ENCODE measurements at places on chromosomes 2 and 18.
A peak's percentile ranks its signal among the peaks of the same experiment; 100 is the strongest.

DNA sequence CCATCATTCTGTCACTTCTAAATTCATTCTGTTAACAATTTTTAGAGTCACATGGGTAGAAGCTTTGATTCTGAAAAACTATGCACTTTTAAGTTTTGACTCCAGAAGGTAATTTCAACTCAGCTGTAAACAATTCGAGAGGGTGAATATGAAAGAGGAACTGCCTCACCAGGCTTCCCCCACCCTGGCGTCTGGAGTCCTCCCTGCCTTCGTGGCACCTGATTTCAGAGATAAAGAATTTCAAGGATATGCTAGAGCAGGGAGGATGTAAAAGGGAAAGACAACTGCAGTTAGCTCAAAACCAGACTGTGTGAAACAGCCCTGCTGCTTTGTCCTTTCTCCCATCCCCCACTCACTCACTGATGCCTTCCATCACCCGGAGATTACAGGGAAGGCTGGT, 40.7 kb downstream of the ONECUT2 start:
- DNase-seq: peak; percentile 9

DNA sequence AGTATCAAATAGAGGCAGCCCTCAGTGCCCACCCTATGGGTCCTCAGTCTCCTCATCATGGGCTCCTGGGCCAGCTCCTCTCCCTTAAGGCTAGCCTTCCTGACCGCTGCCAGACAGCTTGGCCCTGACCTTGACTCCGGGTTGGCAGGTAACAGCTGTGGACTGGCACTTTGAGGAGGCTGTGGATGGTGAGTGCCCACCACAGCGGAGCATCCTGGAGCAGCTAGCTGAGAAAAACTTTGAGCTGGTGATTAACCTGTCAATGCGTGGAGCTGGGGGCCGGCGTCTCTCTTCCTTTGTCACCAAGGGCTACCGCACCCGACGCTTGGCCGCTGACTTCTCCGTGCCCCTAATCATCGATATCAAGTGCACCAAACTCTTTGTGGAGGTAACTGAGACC, 19.0 kb downstream of the CAD start:
- DNase-seq: no peak

DNA sequence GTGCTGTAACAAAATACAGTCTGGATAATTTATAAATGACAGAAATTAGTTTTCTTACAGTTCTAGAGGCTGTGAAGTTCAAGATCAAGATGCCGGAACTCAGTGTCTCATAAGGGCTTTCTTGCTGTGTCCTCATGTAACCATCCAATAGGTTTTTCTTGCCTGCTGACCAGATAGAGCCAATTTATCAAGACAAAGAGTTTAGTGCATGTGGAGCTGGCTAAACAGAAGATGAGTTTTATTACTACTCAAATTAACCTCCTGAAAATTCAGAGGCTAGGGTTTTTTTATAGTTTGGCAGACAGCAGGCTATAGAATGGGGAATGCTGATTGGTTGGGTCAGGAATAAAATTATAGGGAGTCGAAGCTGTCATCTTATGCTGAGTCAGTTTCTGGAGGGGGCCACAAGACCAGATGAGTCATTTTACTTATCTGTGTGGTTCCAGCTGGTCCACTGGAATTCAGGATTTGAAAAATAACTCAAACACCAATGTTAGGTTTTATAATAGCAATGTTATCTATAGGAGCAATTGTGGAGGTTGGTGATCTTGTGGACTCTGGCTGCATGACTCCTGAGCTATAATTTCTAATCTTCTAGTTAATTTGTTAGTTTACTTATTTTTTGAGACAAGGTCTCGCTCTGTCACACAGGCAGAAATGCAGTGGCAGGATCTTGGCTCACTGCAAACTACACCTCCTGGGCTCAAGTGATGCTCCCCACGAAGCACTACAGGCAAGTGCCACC, 3.2 kb upstream of the PDK1 start:
- peak; percentile 91 for DNase-seq

GRCh38 chr2:140550821-140551220, 1580.0 kb downstream of the LRP1B start:
- DNase-seq: no peak

DNA sequence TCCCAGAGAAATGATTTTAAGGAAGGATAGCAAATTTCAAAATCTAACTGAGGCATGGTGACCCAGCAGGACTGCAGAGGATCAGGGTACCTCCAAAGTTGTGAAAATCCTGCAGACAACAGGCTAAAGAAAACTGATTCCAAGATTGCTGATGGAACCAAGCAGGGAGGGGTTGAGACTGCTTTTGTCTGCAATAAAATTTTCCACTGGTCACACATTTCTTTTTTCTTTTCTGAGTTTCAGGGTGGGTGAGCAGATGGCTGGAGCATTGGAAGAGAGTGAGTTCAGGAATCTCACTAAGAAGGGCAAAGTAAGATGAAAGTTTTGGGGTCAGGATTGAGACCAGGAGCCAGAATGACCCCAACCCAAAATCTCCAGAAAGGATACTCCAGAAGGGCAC, 321.0 kb downstream of the TNS1 start:
- no peak for DNase-seq

- DNase-seq: peak; percentile 35
These were observed 107.5 kb upstream of the SPATS2L start for GRCh38 chr2:200199005-200199404.

- DNase-seq: no peak
These were observed 703.0 kb downstream of the TMEM182 start for GRCh38 chr2:103464831-103465230.

GRCh38 chr2:220915092-220915623, 656.9 kb downstream of the EPHA4 start:
- DNase-seq: no peak

GRCh38 chr2:139142252-139142880, 362.2 kb upstream of the NXPH2 start:
- DNase-seq: peak; percentile 48

- DNase-seq: no peak
These were observed 113.5 kb downstream of the EFEMP1 start for GRCh38 chr2:55809875-55810621.

DNA sequence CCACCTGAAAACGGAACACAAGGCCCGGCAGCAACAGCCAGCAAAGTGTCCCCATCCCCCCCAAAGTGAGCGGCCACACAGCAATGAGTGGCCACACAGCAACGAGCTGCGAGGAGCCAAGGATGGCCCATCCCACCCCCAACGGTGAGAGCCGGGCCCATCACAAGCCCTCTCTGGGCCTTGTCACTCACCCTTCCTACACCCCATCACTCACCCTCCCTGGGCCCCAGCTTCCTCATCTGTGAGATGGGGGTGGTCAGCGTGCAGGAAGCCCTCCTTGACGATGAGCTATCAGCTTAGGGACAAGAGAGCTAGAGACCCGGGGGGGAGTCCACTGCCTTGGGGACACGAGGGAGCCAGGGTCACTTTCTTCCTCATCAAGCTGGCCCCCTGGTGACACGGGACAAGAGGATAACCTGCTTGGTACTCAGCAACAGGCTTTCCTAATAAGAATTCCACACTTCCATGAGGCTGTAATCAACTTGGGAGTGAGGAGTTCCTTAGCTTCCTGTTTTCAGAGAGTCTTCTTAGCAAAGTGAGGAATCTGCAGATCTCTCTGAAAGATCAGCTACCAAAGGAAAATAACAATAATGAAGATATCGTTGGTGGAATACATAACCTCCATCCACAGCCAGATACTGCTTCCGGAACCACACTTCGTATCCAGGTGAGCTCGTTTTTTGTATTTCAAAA, 92.8 kb downstream of the HDAC4 start:
- no peak for DNase-seq

- DNase-seq: peak; percentile 43
These were observed 57.7 kb downstream of the HAUS1 start for GRCh38 chr18:46161703-46162396.

- DNase-seq: no peak
These were observed 279.8 kb downstream of the TNS1 start for GRCh38 chr2:217722883-217723472.

- no peak for DNase-seq
These were observed 215.3 kb downstream of the STK39 start for GRCh38 chr2:168032091-168032490.

DNA sequence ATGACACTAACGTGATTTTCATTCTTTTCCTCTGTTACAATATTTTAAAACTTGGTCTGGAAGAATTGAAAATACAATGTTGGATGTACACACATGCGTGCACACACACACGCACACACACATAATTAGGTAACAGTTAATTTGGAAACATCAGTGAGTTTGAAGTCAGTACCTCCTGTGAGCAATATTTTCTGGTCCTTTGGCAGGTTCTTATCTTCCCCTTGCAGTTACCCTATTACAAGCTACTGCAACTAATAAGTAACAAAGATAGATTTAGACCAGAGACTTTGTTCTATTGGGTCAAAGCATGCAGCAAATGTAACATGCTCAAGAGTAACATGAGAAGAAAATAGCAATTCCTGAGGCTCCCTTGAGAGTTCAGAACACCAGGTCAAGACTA, 73.3 kb downstream of the ZNF385B start:
- DNase-seq: peak; percentile 27

DNA sequence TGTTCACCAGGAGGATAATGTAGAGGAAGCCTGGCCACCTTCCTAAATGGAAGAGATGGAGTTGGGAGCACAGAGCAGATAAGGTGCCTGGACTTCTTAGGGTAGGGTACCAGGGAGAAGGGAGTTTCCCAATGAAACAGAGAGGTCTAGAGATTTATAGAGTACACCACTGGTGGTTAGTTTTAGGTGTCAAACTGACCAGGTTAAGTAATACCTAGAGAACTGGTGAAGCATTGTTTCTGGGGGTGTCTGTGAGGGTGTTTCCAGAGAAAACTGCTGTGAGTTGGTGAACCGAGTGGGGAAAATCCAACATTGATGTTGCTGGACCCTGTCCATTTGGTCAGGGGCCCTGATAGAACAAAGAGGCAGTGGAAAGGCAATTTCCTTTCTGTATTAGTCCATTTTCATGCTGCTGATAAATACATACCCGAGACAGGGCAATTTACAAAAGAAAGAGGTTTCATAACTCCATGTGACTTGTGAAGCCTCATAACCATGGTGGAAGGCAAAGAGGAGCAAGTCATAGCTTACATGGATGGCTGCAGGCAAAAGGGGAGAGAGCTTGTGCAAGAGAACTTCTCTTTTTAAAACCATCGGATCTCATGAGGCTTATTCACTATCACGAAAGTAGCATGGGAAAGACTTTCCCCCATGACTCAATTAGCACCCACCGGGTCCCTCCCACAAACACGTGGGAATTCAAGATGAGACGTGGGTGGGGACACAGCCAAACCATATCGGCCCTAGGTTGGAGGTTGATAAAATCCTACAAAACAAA, 260.8 kb downstream of the CBLN2 start:
- no peak for DNase-seq

- no peak for DNase-seq
These were observed 95.5 kb upstream of the SCN1A start for GRCh38 chr2:166223298-166223697.

GRCh38 chr18:38350141-38350540, 784.5 kb upstream of the CELF4 start:
- no peak for DNase-seq

DNA sequence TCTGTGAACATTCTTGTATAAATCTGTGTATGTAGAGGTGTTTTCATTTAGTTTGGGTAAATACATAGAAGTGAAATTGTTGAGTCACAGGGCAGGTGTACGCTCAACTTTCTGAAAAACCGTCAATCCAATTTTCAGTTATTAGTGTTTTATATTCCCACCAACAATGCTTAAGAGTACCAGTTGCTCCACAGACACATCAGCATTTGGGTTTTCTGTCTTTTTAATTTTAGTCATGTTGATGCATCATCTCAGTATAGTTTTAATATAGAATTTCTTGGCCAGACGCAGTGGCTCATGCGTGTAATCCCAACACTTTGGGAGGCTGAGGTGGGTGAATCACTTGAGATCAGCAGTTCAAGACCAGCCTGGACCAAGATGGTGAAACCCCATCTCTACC, 3.2 kb upstream of the GNLY start:
- DNase-seq: no peak

- DNase-seq: no peak
These were observed 49.6 kb downstream of the IL1R2 start for GRCh38 chr2:102041351-102041750.

DNA sequence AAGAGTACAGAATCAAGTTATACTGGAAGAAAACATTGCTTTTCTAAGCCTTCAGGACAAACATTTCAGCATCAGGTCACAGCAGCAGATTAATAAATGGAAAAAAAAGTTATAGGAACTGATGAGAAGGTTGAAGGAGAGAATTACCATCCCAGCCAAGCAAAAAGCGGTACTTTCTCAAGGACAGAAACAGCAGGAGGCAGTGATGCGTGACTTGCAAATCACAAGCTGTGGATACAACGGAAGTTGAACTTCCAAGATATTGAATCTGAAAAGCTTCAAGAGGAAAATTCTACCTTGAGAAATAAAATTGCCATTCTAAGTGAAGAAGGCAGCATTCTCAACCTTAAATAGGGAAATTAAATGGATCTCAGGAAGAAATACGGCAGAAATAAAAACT, 18.5 kb upstream of the SERPINB12 start:
- no peak for DNase-seq

GRCh38 chr2:178246696-178247095, 52.4 kb downstream of the OSBPL6 start:
- DNase-seq: no peak

GRCh38 chr18:36580874-36581750, 247.7 kb downstream of the TPGS2 start:
- no peak for DNase-seq

DNA sequence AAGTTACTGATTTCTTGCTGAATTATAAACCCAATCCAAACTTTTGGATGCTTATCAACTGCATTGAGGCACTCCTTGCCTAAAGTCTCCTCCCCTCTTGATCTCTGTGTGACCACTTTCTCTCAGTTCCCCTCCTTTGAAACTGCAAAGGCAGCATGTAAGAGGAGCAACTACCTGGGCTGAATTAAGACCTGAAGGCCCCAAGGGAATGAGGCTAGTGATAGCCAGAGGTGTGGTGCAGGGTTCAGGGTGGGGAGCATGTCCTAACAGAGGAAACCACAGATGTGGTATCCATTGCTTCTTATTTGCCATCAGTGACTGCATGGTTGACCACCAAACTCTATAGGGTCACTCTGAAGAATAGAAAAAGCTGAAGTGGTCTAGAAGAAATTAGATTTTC, 557.9 kb downstream of the TNS1 start:
- no peak for DNase-seq

DNA sequence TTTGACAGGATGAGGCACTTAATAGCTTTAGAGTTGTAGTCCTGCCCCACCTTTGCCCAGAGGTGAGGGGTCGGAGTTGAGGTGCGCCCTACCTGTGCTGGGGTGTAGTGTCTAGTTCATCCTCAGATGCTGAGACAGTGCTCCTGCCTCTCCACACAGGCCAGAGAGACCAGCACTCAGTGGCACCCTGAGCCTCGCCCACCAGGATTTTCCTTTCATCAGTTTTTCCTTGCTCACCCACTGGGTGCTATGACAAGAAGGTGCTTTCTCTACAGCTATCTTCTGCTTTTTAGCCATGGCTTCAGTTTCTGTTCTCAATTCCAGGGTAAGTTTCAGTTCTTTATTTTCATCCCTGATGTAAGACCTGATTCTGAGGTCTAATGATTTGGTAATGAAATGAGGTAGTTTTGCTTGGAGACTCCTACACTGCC, 16.8 kb upstream of the TMEM131 start:
- DNase-seq: no peak

DNA sequence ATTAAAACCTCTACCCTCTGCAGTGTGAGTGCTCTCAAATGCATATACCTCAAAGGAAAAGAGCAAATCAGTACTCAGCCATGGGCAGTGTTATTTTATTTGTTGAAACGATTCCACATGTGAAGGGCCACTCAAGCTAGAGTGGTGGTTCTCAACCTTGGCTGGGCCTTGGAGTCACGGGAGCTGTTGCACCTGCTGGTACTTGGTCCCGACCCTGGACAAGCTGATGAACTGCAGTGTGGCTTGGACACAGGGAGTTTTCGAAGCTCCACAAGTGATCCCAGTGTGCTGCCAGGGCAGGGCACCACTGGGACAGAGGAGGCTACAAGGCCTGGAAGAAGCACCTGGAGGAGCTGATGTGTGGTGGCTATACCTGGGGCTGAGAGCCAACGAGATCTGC, 19.7 kb downstream of the GNLY start:
- no peak for DNase-seq

Measured in hematopoietic multipotent progenitor cell treated with erythropoietin and hydrocortisone succinate and interleukin-3 and kit ligand, for 6 days (in vitro differentiated cells).